Activated CD4-positive, CD25-positive, alpha-beta regulatory T cell treated with anti-CD3 and anti-CD28 coated beads, Interleukin-2, amount 50 U/mL, for 24 hours (primary cell): ENCODE measurements at places on chromosomes 5 and 9.

- no peak for ATAC-seq
Measured at GRCh38 chr5:163964671-163965070, 459.3 kb downstream of the MAT2B start.

GRCh38 chr5:65329266-65329665 is 152.5 kb downstream of the ADAMTS6 start:
- ATAC-seq, result no peak

- ATAC-seq, result no peak
Measured at GRCh38 chr9:38240051-38240450, 152.5 kb upstream of the ALDH1B1 start.

DNA sequence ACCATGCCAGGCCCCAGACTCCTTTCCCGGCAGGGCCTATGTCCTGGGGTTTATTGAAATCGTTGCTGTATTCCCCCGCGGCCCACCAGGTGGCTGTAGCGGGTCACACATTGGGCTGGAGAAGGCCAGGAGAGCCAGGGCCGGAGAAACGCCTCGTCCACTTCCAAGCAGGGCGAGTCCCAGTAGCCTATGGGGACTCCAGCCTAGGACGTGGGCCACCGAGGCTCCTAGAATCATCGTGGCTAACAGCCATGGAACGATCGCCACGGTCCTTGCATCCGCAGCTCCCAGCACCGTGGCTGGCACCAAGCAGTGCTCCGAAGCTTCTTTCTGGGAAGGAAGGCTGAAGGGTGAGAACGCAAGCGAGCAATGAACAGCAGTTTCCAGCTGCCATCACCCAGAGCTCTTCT is 87.7 kb downstream of the ENTREP1 start:
- no peak for ATAC-seq

DNA sequence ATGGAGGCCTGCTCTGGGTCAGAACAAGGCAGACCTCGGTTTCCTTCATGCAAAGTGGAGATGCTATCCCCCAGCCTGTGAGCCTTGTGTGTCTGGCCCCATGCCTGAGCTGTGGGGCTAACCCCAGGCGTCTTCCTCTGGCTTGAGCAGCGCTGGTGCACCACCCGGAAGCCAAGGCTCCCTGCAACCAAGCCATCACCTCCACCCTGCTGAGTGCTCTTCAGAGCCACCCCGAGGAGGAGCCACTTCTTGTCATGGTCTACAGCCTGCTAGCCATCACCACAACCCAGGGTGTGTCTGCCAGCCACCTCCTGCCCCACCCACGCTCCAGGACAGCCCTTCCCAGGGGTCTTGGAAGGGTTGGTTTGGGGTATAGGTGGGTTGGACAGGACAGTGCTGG is 16.2 kb downstream of the REXO4 start:
- ATAC-seq, result no peak

GRCh38 chr9:94921656-94922055 is 195.2 kb downstream of the AOPEP start:
- ATAC-seq, result no peak

DNA sequence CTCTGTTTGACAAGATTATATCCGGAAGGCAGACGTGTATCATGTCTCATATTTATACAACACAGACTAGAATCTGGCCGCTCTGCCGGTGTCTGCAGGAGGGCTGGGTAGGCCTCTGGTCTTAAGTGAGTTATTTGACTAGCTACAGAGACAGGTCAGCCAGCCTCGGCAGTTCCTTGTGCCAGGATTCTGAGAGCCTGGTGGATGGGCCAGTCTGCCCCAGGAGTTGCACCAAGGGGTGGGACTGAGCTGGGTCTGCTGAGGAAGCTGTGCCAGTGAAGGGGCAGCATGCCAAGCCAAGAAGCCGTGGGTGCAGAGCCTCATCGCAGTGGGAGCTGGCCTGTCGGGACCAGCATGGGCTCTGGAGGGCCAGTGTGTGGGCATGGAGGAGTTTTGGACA is 7.1 kb downstream of the SNX18 start:
- ATAC-seq, result no peak

DNA sequence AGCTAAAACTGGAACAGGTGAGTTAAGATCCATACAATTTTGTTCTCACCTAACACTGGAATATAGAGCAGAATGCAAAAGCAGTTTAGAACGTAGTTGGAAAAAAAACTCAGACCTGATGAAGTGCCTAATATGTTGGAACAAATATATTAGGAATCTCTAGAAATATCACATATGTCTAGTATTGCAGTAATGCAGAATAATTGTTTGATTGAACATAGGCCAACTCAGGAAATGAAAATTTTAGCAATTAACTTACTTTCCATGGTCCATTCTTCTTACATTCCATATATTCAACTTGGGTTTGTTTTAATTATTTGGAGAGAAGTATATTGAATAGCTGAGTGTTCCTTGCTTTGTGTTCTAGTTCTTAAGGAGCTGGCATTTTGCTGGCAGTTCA is 111.8 kb upstream of the ADAMTSL1 start:
- no peak for ATAC-seq

DNA sequence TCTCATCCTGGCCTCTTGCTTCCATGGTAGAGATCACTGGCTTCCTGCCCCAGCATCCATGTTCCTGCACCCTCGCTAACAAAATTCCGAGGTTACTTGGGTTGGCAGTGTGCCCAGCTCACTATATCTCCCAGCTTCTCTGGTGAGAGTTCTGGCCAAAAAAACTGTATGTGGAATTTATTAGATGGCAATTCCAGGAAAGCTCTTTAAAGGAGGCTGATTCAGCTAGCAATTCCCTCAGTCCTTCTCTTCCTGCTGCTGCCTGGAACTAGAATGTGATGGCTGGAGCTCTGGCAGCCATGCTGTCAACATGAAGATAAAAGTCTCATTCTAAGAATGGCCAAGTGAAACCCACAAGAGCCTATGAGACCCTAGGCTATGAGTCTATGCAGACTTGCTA is 88.8 kb downstream of the SECISBP2 start:
- ATAC-seq, result no peak

- ATAC-seq, result no peak
Measured at GRCh38 chr9:27719711-27720110, 146.4 kb upstream of the C9orf72 start.

DNA sequence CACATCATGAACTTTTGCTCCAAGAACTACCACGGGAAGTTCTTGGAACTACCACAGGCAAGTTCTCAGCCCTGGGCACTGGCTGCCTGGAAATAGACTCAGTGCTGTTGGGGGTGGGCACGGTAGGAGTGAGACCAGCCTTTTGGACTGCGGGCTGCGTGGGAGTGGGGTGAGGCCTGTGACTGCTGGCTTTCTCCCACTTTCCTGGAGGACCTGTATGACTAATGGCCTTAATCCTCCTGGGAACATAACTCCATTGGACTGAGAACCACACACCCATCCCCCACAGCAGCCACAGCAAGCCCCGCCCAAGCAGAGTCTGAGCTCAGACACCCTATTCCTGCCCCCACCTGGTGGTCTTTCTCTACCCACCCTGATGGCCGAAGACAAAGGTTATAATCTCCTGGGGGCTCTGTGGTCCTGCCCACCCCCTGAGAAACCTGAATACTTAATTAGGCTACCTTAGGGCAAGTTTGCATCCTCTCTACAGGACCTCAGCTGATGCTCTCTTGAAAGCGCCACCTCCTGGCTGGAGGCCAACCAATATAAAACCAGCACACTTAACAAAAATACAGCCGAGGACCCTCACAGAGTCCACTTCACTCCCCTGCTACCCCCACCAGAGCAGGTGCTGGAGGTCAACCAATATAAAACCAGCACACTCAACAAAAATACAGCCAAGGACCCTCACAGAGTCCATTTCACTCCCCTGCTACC is 112.6 kb downstream of the CACNA1B start:
- no peak for ATAC-seq

GRCh38 chr9:108815156-108815555 is 40.6 kb downstream of the ACTL7B start:
- no peak for ATAC-seq

GRCh38 chr5:21654556-21654955 is 1198.6 kb downstream of the CDH12 start:
- no peak for ATAC-seq

DNA sequence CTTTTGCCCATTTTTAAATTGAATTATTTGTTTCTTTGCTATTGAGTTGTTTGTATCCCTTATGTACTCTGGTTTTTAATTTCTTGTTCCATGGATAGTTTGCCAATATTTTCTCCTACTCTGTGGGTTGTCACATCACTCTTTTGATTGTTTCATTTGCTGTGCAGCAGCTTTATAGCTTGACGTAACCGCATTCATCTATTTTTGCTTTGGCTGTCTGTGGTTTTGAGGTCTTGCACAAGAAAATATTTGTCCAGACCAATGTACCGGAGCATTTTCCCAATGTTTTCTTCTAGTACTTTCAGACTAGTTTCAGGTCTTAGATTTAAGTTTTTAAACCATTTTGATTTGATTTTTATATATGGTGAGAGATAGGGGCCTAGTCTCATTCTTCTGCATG is 36.2 kb upstream of the ZNF366 start:
- ATAC-seq, result no peak

GRCh38 chr5:158876263-158876942 is 223.3 kb downstream of the EBF1 start:
- no peak for ATAC-seq

- no peak for ATAC-seq
Measured at GRCh38 chr5:135073761-135074345, 39.8 kb upstream of the PITX1 start.

DNA sequence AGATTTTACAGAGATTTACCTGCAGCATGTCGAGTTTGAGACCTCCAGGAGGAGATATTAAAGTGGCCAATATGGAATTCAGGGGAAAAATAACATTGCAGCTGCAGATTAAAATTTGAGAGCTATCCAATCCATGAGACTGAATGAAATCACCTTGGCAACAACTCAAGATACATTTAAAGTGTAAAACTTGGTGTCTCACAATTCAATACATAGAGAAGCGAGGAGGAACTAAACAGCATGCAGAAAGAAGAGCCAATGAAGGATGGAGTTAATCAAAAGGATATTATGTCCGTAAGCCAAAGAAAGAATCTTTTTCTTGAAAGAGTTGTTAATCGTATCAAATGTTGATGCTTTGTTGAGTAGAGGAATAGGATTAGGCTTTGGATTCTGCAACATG is 455.1 kb downstream of the CDH18 start:
- ATAC-seq, result no peak

- no peak for ATAC-seq
Measured at GRCh38 chr9:82247318-82247717, 258.7 kb downstream of the SPATA31D1 start.

GRCh38 chr5:81607693-81608092 is 143.2 kb downstream of the SSBP2 start:
- ATAC-seq, result no peak

- ATAC-seq, result no peak
Measured at GRCh38 chr5:95072281-95072680, 212.6 kb downstream of the MCTP1 start.

GRCh38 chr5:128546658-128547281 is 8.7 kb upstream of the FBN2 start:
- no peak for ATAC-seq

GRCh38 chr5:124704594-124705284 is 41.7 kb downstream of the ZNF608 start:
- ATAC-seq, result no peak

DNA sequence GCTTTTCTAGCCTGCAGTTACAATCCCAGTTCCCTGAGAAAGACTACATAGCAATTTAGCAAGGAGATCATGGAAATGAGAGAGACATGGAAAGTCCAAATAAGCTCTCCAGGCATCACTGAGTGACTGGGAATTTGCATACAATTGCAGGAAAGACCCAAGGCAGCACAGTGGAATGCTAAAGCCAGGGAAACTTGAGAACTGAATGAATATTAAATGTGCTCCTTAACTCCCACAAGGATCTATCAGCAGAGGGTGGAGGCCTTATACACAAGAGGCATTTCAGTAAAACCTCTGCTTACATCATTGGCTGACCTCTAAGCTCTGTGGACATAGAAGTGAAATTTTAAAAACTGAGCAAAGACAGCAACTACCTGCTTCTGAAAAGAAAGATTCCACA is 355.6 kb upstream of the DAB2 start:
- ATAC-seq, result no peak

GRCh38 chr5:8870959-8871355 is 674.9 kb downstream of the SEMA5A start:
- no peak for ATAC-seq

- no peak for ATAC-seq
Measured at GRCh38 chr5:180059326-180059725, 12.2 kb downstream of the RNF130 start.

DNA sequence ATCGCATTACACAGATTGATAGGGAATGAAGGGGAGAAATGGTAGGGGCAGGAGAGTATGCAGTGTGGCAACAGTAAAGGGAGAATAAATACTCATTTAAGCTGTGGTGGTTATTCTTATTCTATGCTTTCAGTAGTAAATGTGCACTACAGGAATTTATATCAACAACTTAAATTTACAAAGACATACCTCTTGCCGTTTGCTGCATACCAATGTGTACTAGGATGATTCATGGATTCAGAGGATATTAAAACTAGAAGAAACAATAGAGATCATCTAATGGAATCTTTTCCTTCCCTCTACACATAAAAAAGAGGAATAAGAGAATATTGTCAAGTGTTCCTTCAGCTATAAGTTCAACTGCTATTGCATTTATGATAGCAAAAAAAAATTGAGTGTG is 103.3 kb upstream of the RASA1 start:
- ATAC-seq, result no peak

GRCh38 chr9:76717176-76717575 is 47.1 kb upstream of the PCA3 start:
- ATAC-seq, result no peak

DNA sequence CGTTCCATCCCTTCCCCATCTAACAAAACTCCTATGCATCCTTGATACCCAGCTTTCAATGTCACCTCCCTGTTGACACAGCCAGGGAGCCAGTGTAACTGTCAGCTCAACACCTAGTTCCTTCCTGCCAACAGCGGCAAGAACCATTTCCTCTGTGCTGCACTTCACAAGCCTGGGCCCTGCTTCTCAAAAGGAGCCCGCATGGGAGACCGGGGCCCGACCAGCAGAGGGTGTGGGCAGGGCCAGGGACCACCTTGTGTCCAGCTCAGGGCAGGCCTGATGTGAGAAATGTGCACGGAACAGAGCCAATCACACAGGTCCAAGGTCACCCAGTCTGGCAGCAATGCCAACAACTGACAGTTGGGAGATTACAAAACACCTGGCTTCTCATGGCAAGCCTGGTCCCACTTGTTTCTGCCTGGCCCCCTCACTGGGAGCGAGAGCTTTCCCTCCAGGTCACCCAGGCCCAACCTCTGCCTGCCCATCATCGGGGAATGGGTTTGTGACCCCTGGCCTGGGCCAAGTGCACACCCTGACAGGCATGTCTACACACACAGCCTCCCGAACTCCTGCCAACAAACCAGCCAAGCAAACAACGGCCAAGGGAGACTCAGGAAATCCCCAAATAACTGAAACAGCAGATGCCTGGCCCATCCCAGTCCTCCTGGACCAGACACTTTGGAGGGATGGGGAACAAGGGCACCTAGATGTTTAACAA is 3.1 kb downstream of the RNF44 start:
- no peak for ATAC-seq

DNA sequence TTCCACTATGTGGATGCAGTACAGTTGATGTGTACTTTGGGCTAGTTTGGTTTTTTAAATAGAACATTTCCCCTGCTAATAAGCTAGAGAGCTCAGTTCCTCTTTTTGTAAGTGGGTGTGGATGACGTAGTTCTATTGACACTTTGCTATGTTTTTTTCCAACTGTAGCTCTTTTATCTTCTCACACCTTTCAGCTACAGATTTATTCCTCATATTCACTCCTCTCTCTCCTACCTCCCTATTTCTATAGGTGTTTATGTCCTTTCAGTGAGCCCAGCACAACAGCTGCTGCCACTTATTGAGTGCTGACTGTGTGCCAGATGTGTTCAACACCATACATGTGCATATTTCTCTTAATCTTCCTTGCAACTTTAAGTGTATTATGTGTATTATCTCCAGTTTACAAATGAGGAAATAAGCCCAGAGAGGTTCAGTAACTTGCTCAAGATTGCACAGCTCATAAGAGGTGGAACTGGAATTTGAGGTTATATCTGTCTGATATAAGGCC is 215.7 kb downstream of the SEMA6A start:
- no peak for ATAC-seq
